ENCODE measurements at places on chromosomes 2 and 18.

DNA sequence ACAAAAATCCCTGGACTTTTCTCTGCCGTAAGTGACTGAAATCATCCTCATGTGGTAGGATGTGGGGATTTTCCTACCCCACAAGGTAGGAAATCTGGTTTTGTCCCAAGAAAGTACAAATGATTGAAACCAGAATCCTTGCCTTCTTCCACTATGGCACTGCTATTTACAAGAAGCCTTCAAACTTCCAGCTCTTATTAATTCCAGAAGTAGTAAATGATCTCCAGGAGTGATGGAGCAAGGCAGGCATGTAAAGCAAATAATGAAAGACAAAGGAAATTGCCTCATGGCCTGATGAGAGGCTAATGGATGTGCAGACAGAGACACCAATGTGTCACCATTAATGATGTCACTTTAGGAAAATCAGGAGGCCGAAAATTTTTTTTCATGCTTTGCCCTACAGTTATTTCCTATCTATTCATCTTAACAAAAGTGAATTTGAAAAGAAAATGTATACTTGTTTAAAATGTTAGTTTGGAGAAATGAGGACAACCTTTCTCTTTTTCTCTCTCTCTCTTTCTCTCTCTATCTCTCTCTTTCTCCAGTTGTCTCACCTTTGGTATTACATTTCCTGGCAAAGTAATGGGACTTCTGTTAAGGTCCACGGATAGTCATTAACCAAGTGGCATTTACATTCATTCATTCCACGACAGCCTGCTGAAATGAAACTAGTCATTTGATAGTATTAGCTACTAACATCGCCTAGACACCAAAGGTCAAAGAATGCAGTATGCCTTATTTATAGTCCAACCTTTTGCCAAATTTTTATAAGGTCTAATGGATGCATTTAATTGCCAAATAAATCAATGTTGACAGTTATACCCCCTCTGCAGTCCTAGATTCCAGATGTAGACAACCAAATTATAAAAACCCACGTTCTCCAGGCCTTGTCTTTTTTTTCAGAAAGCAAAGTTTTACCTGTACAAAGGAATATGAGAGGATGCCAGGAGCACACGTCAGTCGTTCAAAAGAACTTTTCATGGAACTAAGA lies 5.0 kb upstream of the EVA1A start:
- DNase-seq, result no peak

DNA sequence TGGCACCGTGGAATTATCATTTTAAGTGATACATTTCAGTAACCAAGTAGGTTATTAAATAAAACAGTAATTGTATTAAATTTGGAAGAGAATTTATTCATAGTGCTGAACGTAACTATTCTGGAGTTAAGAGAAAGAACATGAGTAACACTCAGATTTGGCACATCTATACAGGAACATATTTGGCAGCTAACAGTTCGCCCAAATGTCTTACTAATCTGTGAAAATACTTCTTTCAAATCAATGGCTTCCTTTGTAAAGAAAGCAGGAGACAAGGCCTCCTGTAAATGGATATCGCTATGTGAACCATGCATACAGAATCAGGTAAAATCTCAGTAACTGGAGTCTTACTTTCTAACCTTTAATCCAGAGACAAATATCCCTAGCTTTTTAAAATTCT lies 64.4 kb downstream of the ZNF516 start:
- DNase-seq, result no peak

DNA sequence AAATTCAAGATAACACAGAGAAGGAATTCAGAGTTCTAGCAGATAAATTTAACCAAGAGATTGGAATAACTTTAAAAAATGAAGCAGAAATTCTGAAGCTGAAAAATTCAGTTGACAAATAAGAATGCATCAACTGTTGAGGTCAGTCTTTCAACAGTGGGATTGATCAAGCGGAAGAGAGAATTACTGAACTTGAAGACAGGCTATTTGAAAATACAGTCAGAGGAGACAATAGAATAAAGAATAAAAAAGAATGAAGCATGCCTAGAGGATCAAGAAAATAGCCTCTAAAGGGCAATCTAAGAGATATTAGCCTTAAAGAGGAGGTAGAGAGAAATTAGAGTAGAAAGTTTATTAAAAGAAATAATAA lies 27.7 kb upstream of the ITGAV start:
- DNase-seq, result no peak

- no peak for DNase-seq
Measured at GRCh38 chr2:26396734-26397298, 4.9 kb upstream of the DRC1 start.

DNA sequence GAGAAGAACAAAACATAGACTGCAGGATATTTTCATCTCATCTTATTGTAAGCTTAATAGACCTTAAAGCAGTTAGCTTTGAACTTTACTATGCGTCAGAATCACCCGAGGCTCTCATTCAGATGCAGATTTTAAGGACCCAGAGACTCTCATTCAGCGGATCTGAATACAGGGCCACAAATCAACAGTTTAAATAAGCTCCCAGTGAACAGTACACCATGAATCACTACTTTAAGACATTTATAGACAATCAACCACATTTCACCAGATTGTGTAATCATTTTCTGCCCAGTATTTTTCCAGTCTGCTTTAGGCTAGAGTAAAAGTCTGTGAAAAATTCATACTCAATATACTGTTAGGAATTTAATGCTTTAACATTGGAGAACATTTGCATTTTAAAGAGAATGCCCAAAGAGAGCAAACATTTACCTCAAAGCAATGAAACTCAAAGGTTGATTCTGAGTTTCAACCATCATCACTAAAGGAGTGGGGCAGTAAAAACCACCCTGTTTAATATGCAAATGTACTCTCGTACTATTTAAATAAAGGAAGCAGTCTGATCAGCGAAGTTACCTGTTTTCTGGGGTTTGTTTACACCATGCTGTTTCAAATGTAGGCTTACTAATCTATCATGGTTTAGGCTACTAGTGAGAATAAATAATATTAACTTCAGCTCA lies 11.0 kb upstream of the ALPK2 start:
- no peak for DNase-seq

GRCh38 chr2:55084641-55085040 lies 34.4 kb upstream of the RTN4 start:
- DNase-seq, result no peak

DNA sequence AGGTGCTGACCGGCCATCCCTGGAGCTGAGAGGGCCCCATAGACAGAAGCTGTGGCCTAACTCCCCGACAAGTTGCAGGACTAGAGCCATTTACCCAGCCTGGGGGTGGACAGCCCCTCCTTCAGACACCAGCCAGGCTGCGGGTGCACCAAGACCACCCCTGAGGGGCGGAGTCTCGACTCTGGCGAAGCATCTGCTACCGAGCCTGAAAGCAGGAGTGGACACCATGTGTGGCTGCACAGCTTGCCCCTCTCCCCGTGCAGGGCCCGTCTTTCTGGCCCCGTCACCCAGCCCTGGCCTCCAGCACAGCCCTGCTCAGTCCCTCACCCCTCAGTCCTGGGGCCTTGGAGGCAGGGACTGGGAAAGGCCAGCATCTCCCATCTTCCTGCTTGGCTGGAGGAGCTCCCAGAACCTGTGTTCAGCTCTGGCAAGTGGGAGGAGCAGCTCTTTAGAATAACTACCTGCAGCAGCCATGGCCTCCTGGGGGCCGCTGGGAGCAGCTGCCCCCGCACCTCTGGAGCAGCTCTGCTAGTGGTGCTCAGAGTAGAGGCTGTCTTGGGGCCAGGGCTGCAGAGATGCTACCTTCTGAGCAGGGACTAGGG lies 275.8 kb downstream of the NDUFA10 start:
- DNase-seq, result no peak

DNA sequence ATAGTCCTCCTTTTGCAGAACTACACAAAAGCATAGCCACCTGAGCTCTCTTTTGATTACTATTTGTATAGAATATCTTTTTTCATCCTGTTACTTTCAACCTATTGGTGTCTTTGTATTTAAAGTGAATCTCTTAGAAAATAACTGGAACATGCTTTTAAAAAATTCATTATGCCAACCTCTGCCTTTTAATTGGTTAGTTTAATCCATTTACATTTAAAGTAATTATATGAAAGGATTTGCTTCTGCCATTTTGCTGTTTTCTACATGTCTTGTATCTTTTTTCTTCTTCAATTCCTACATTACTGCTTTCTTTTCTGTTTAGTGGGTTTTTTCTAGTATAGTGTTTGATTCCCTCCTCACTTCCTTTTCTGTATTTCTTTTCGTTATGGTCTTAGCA lies 407.5 kb upstream of the ZEB2 start:
- DNase-seq, result no peak

GRCh38 chr18:28511413-28511821 lies 334.5 kb upstream of the CDH2 start:
- DNase-seq, result no peak

- DNase-seq, result no peak
Measured at GRCh38 chr2:75303227-75303626, 103.9 kb upstream of the TACR1 start.

DNA sequence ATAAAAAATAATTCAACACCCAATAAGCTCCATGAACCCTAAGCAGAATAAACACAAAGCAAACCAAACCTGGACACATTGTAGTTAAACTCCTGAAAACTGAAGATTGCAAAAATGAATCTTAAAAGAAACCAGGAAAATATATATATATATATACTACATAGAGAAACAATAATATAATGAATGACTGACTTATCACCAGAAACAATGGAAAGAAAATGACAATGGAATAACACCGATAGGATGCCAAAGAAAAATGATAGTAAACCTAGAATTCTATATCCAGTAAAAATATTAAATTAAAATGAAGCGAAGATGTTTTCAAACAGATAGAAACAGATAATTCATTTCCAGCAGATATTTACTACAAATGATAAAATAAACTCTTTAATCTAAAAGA lies 346.9 kb downstream of the IRS1 start:
- DNase-seq, result no peak

DNA sequence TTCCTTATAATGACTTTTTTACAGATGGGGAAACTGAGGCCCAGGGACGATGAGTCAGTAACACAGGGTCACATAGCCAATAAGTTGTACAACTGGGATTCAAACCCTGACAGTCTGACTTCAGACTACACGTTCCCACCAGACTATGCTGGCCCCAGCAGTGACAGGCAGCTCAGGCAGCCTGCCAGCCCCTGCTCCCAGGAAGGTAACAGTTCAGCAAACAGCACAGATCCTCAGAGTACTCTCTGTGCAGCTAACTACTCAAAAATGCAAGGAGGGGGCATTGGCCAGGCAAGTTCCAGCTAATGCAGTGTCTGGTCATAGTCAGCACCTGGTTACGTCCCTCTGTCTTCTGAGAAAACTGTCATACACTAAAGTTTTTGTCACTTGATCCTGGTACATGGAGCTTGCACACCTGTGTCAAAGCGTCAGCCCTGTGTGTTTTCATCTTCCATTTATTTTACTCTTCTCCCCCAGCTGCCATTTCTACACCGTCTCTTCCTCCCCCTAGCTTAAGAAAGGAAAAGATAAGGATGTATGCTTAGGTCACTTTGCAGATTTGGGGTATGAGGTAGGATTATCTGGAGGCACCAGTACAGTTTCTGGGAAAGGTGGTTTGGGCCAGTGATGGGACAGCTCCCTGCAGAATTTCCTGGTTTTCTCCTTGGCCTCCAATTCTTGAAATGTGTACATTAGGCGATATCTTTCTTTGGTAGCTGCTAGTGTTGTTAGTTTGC lies 4.5 kb downstream of the SMARCAL1 start:
- no peak for DNase-seq

DNA sequence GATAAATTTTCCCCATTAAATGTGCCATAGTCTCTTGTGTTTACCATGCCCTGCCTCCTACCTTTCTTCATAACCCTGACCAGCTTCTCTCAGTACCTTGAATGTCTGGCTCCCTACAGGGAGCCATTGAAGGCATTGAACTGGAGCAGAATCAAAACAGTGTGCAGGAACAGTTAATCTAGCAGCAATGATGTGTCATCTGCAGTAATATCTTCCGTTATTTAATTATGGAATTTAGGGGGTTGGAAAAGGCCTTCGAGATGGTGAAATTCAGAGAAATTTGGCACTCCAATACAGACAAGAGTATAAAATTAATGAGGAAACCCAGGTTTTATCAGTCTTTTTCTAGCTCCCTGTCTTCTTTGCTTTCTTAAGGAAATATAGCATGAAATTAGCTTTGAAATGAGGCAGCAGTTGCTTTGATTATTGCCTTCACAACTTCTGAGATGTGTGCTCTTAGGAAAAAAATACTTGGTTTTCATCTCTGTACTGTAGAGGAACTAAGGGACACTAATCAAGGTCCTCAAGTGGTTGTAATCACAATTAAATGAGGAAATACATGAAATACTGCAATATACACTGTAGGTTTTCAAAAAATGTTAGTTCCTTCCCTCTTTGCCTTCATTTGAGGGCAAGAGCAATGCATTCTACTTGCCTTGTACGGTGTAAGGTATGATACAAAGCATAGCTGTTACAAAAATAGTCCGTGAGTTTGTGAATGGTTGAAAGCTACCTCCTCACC lies 369.1 kb downstream of the SETBP1 start:
- DNase-seq, result no peak

GRCh38 chr2:224778474-224778877 lies 62.3 kb upstream of the CCDC195 start:
- DNase-seq, result peak; percentile 56

DNA sequence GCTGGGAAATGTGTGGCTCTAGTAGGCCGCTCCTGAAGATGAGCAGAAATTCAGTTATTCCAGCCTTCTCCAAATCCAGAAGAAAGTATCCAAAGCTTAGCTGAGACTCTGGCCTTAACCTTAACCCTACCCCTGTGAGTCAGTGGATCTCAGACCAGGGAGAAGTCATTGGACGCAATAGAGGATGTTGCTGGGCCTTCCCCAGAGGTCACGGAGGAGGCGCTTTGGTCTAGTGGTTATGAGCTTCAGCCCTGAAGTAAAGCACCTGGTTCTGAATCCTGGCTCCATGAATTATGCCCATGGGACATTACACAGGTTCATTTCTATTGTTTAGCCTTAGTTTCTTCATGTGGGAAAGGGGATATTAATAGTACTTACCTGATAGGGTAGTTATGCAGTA lies 24.0 kb downstream of the PKDCC start:
- no peak for DNase-seq

GRCh38 chr18:68874361-68874760 lies 76.5 kb downstream of the CCDC102B start:
- no peak for DNase-seq

DNA sequence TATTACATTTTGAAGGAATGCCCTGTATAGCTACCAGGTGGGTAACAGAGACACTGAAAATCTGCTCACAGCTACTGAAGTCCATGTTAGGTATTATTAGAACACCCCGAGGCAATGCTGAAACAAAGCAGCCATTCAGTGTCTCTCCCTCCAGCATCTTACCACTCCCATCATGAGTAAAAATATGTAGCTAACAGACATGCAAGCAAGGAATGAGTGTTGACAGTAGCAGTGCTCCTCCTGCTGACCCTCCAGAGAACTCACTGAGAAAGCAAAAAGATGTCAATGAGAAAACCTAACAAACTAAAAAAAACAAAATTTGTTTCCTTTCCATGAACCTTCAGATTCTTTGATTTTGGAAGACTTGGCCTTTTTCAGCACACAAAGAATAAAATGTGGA lies 393.9 kb downstream of the LRRTM1 start:
- no peak for DNase-seq

- no peak for DNase-seq
Measured at GRCh38 chr2:70830366-70830765, 5.2 kb downstream of the CD207 start.
